ENCODE measurements at places on chromosomes 4 and X. TPM values are rescaled to one million over a fixed set of nuclear protein-coding genes. Genes with fewer than 3 reads are reported as not detected.

The PLAC8 gene
- 1.3 TPM for polyA plus RNA-seq

The KLHL13 gene
- 75.4 TPM for polyA plus RNA-seq

The CXCL6 gene
- not detected for polyA plus RNA-seq

The CLDN22 gene
- polyA plus RNA-seq = not detected

The C4orf50 gene
- not detected for polyA plus RNA-seq

The LRRC66 gene
- 1.4 TPM for polyA plus RNA-seq

The FTSJ1 gene
- 33.4 TPM for polyA plus RNA-seq

The CSAG1 gene
- not detected for polyA plus RNA-seq

The PROM1 gene
- 42.4 TPM for polyA plus RNA-seq

The ADH1C gene
- 10.4 TPM for polyA plus RNA-seq

The IL9R gene
- polyA plus RNA-seq = not detected

The NLGN3 gene
- polyA plus RNA-seq = not detected

The SSX4 gene
- not detected for polyA plus RNA-seq

The NEUROG2 gene
- not detected for polyA plus RNA-seq

The PAGE1 gene
- not detected for polyA plus RNA-seq

The CT45A2 gene
- not detected for polyA plus RNA-seq

The UNC5C gene
- 0.53 TPM for polyA plus RNA-seq

The HPSE gene
- 1.1 TPM for polyA plus RNA-seq
